ENCODE measurements at places on chromosomes 7 and 10.

DNA sequence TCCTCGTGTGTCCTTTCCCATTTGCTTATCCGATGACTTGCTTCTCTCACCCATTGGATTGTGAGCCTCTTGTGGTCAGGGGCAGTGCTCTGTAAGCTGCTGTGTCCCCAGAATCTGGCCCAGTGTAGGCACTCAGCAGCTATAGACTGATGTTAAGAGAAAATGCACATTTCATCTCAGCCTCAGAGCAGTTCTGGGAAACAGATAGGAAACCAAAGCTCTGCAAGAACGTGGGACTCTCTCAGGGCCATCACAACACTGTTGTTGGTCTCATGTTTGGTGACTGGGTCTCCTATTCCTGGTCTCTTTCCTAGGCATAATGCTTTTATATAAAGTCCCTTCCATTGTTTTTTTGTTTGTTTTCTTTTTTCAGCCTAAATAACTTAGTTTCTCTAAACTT lies 141.2 kb downstream of the ST7 start:
- DNase-seq, result no peak

GRCh38 chr10:112360308-112361270 lies 13.3 kb upstream of the ACSL5 start:
- DNase-seq, result peak; percentile 13

- DNase-seq, result no peak
These were observed 51.7 kb upstream of the FZD1 start for GRCh38 chr7:91212582-91212981.

- peak; percentile 92 for DNase-seq
These were observed 18.6 kb upstream of the VDAC2 start for GRCh38 chr10:75191821-75192568.
